ENCODE measurements at places on chromosomes 2 and 18.

- no peak for DNase-seq
Observed at GRCh38 chr2:161418275-161418714, 2.2 kb downstream of the TBR1 start.

- no peak for DNase-seq
Observed at GRCh38 chr2:162072976-162073887, 783 bp downstream of the DPP4 start.

GRCh38 chr2:226137201-226137811, 662.3 kb downstream of the IRS1 start:
- no peak for DNase-seq

GRCh38 chr2:43193652-43194120, 32.7 kb downstream of the ZFP36L2 start:
- DNase-seq, result no peak
